Right cardiac atrium (tissue), 5 donors: ENCODE measurements at places on chromosomes 16 and 17.

DNA sequence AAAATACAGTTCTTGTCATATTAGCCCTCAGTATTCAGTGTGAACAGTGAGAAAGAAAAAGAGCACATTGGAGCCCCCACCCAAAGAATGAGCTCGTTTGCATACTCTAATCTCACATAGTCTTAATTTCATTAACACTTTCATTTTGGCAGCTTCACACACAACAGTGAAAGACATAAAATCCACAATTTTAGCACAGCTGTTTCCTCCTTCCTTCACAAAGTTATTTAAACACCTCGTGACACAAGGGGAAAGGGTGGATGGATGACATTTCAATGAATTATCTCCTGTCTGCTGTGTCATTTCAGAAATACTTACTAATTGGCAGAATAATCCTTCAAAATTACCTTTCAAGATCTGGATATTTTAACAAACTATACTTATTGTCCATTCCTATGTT lies 299.3 kb downstream of the KCNJ2 start:
- no peak for DNase-seq

- DNase-seq, result peak; percentile 19
Observed at GRCh38 chr16:89893642-89894548, 20.5 kb downstream of the TCF25 start.

DNA sequence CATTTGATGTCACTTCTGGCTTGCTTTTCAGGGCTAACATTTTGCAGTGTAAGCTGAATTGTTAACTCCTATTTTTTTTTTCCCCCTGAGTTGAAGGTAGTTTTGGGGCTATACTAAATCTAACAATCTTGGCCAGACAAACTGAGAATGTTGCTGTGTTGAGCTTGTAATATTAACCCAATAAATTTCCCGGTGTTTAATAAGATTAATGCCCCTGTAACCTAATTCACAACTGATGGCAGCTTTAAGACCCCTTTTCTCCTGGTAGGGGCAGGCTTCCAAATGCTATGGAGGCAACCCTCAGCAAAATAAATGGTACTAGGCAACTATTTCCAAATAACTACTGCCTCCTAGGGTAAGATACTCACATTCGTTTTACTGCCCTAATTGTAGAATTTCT lies 549.6 kb upstream of the KIF2B start:
- DNase-seq, result no peak

- no peak for DNase-seq
Observed at GRCh38 chr17:73943416-73944110, 259.9 kb upstream of the RPL38 start.

- DNase-seq, result no peak
Observed at GRCh38 chr16:68086860-68087268, 1.7 kb downstream of the NFATC3 start.

DNA sequence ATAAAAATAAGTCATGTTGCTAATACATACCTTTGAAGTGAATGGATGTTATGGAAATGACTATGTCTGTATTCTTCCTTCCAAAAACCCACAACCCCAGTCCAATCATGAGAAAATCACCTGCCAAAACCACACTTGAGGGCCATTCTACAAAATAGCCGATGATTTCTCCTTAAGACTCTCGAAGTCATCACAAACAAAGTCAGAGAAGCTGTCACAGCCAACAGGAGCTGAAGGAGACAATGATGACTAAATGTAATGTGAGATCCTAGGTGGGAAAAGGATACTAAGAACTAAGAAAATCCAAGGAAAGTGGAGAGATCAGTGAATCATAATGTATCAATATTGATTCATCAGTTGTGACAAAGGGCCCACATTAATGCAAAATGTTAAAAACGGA lies 432.9 kb upstream of the DYNLRB2 start:
- DNase-seq, result no peak

DNA sequence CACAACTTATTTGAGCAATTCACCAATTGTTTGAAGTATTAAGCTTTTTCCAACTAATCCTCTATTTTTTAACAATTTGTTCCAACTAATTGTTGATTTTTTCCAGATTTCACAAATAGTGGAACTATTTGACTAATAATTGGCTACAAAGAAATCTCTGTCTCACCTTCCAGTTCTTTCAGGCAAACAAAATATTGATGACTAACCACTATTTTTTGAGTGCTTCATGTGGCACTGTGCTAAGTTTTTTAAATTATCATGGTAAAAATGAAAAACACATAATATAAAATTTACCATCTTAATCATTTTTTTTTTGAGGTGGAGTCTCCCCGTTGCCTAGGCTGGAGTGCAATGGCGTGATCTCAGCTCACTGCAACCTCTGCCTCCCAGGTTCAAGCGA lies 24.6 kb upstream of the GRIN2A start:
- no peak for DNase-seq

DNA sequence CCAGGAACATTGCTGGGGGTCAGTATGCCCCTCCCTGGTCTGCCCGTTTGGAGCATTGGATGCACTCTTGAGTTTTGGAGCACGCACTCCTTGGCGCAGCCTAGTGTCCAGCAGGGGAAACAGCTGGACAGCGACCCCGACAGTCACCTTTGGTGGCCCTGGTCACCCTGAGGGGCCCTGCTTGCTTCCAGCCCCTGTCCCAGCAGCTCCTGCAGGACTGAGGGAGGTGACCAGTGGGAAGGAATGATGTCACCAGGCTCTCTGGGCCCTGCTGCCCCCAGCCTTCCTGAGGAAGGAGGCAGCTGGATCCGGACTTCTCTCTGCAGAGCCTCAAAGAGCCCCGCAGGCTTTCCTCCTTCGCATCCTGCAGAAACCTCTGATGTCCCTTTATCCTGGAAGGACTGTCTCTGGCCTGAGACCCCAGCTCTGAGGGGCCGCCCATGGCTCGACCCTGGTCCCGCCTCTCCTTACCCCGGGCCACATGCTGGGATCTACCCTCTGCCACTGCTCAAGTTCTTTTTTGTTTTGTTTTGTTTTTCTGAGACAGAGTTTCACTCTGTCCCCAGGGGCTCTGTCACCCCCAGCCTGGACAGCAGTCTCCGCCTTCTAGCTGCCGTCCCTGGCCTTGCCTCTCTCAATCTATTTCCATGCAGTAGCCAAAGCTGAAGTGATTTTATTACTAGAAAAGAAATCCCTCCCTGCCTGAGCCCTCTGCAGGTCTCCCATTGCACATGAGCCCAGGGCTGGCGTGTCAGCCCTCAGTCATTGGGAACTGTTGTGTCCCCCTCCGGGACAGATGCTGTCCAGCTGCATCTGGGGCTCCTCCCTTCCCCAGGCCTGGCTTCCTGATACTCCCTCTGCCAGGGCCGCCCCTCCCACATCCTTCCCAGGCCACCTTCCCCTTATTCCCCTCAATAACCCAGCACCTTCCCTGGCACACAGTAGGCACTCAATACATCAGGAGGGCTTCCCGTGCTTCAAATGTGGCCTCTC lies 11.6 kb downstream of the ZSCAN10 start:
- DNase-seq, result peak; percentile 80

DNA sequence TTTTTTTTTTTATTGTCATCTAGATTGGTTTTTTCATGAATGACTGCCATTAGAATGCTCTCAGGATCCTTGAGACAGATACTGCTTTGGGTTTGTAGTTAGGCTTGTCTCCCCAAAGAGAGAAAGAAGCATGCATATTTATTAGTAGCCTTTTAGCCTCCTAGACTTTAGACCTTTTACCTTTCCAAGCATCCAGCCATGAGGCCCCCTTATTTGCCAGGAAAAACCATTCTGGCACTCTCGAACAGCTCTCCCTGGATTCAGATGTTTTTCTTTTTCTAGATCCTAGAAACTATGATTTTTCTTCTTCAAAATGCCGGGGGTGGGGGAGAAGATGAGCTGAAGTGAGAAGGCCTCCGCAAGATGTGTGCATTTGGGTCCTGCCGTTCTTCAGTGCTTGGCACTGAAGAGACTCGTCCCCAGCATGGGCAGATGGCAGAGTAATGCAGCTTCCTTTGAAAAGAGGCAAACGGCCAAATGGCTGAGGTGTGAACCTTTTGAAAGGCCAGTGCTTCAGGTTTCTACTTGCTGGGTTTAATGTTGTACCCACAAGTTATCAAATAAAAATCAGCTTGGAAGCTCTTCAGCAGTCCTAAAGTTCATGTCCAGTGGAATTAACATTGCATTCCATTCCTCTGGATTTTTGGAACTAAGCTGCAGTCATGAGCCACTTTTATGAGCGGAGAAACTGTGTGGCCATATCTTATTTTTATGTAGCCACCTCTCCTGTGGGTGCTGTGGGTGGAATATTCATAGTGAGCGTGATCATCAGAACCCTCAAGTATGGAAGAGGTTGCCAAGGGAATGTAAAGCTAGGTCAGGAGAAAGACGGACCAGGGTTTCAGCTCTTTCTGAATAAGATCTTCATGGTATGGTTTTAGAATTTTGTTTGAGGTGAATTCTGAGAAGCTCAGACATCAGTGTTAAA lies 7.2 kb downstream of the SOCS7 start:
- no peak for DNase-seq
